ENCODE measurements at places on chromosomes 7 and 10.

GRCh38 chr10:15704581-15704968 lies 15.1 kb downstream of the ITGA8 start:
- DNase-seq = no peak

- no peak for DNase-seq
These were observed 516.0 kb downstream of the REEP3 start for GRCh38 chr10:64037071-64037661.

DNA sequence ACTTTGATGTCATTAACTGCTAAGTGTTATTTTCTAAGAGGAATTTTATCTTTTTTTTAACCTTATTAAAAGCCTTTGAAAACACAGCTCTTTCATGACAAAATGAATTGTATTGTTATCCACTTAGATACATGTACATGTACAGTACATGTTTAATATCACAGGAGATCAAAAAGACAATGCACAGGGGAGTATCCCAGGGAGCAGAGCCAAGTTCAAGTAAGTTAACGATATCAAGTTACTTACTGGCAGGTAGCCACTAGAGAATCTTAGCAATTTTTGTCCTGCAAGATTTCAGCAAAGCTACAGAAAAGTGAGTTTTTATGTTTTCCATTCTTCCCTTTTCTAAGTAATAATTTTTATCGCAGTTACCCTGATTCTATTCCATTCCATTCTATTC lies 33.9 kb upstream of the ARL4A start:
- DNase-seq = no peak

GRCh38 chr7:47474937-47475879 lies 106.7 kb downstream of the TNS3 start:
- DNase-seq = no peak

DNA sequence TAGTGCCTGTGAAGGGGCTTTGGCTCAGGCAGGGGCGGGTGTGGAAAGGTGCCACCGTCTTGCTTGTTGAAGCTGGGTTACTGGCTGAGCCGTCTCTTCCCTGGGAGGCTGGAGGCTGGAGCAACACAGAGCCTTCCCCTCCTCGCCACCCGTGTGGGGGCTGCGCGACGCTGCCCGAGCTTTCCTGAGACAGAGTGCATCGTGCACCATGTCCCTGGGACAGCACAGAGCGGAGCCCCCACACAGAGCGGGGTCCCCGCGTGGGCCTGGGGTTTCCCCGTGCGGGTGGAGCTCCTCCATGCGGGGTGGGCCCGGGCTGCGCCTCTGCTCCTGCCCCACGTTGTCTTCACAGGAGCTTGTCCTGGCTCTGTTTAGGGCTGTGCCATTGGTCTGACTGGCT lies 69.9 kb downstream of the INPP5A start:
- no peak for DNase-seq

DNA sequence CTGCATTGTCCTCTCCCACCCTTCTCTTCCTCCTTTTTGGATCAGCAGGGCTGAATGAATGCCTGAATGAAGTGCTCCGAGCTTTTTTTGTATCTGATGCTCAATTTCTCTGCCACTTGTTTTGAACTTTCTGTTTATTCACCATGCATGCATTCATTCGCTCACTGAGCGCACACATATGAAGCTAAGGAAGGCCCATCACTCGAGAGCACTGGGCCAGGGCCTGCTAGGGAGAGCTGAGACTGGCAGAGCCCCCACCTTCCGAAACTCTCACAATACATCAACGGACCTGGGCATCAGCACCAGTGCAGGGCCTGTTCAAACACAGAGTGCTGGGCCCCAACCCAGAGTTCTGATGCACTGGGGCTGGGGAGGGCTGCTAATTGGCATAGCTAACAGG lies 45.7 kb downstream of the RPS24 start:
- DNase-seq = no peak

DNA sequence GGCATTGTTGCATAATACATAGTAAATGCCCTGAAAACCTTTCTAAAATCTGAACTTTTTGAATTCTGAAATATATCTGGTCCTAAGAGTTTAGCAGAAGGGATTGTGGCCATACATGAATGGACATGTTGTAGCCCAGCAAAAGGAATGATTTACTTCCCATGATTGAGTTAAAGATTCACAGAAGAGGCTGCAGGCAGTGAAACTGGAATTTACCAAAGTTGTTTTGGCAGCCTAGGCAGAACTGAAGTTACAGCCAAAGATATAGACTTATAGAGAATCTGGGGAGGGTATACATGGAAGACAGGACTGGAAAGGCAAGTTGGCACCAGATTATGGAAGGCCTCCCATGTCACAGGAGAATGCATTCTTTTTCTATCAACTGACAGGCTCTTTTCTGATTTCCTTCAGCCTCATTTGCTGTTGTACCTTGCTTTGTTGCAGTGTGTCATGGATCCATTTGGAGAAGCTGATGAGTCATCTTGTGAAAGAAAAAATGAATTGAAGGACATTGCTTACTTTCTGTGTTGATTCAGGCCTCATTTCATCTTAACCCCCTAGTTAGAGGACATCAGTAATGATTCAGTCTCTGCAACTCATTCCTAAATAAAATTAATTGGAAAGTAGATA lies 356.2 kb upstream of the LRGUK start:
- no peak for DNase-seq

DNA sequence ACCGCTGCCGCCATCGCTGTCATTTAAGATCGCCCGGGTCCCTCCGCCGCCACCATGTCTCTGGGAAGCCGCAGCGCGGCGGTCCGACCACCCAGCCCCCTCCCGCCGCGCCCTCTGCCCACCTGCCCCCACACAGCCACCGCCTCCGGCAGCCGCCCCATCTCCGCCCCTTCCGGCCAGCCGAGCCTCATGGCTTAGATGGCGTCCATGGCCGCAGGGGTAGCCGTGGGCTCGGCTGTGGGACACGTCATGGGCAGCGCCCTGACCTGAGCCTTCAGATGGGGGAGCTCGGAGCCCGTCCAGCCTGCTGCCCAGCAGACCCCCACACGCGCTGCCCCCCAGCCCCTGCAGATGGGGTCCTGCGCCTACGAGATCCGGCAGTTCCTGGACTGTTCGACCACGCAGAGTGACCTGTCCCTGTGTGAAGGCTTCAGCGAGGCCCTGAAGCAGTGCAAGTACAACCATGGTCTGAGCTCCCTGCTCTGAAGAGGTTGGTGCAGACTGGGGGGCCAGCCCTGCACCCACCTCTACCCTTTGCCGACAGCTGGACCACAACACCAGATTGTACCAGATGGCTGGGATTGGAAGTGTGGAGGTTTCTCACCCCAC lies 38.0 kb upstream of the TARP start:
- no peak for DNase-seq

- DNase-seq = no peak
These were observed 405 bp upstream of the ENTPD1 start for GRCh38 chr10:95755511-95756004.

GRCh38 chr10:63614371-63614891 lies 93.2 kb downstream of the REEP3 start:
- DNase-seq = no peak
